Eye (tissue), 1 donor: ENCODE measurements at places on chromosomes 4 and X.

GRCh38 chr4:17317526-17317925 is 194.4 kb downstream of the QDPR start:
- DNase-seq: peak; percentile 44

DNA sequence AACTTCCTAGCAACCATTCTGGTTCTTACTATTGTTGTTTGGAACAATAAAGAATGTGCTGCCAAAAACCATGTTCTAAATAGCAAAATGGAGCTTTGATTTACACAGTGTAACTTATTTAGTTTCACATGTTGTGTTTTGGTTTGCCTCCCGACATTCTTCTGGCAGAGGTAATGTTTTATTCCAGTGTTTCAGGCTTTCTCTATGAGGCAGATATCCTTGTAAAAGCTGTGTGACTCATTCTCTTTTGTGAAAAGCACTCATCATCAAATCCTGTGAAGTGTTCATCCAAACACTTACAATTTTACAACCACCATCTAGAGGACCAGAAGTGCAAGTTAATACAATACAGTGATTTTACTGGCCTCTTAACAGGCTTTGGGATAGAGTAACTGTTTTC is 219.0 kb upstream of the GIMD1 start:
- peak; percentile 36 for DNase-seq

DNA sequence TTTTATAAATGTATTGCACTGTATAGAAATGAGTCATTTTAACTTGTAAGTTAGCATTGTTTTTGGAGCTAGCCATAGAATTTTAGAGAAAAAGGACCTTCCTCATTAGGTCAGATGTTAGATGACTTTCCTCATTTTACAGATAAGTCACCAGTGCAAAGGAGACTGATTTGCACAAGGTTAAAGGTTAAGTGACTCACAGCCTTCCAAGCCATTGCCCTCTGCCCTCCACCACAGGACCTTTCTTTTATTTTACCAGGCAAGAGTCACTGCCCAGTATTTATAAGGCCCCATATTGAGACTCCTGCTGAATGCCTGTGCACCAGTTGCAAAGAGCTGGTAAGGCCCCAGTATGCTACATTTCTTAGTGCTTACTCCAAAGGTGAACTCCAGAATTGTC is 4.2 kb upstream of the ABCG2 start:
- DNase-seq: no peak

- no peak for DNase-seq
Observed at GRCh38 chr4:3276986-3277385, 15.8 kb upstream of the RGS12 start.

- no peak for DNase-seq
Observed at GRCh38 chr4:161581262-161582230, 582.3 kb downstream of the FSTL5 start.

DNA sequence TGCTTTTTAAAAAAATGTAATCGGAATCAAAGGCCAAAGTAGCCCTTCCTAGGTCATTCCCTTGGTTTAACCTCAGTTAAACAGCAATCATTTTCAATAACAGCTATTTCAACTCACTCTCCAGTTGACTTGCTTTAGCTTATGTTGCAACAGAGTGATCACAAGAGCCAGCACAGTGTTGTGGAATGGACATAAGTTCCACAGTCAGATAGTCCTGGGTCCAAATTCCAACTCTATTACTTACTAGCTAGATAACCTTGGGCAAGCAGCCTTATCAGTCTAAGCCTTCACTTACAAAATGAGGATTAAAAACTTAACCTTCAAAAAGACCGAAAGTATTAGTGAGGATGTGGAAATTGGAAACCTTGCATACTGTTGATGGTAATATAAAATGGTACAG is 9.2 kb upstream of the GPC3 start:
- DNase-seq: no peak

DNA sequence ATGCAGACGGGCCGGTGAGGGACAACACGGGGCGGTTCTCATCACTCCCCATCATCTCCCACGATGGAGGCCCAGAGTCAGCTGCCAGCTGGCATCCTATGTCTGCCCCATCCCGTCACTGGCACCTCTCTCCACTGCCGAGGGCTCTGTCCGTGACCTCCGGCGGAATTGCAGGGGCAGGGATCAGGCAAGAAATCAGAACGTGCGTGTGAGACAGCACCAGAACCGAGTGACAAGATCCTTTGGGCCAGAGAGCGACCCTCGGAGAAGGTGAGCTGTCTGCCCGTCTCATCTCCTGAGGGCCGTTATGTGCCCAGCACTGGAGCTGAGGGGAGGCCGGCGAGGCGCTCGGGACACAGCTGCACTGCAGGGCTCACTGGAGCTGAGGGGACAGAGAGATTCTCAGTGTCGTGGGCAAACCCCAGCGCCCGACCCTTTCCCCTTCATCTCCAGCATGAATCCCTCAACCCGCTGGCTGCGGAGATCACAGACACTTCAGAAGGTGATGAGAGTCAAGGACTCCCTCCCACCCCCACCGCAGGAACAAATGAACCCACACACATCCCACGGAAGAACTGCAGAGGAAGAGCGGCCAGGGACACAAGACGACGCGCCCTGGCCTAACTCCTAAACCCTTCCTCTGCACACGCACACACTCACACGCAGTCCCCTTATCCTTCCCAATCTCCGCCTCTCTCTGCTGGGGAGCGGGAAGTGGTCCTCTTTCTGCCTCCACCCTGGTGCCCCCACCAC is 128.7 kb downstream of the AFAP1 start:
- DNase-seq: no peak

DNA sequence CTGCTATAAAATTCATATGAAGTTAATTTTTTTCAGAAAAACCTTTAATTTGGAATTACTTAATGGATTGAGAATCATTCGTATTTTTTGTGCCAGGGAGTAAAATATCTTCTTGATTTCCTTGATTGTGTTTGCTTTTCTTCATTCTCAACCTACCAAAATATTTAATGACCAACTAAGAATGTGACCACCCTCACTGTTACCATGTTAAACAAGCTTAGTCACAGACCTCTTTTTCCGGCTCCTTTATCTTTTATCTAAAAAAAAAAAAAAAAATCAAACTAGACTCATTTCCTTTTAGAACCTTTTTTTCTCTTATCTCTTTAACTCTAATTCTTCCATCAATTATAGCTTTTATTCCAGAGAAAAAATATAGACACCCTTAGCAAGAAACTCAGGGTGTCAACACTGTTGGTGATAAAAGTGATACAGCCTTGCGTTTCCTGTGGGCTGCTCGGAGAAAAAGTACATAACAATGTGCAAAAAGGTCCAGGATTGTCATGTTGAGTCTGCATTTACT is 20.6 kb upstream of the HPGDS start:
- DNase-seq: no peak

DNA sequence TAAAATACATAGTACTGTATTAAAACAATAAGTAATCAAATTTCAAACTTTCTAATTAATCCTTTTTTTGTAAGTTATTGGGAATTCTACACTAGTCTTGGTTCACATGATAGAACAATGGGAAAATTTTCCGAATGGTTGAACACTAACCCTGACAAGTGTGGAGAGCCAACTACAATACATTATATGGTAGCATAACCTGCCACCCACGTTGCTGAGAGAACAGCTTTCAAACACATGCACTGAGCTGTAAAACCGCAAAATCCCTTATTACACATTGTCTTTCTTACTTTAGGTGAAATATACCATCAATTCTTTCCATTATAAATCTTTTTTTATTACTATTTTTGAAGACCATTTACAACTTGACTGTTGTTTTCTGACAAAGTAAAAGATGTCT is 54.7 kb downstream of the ANAPC10 start:
- peak; percentile 91 for DNase-seq

DNA sequence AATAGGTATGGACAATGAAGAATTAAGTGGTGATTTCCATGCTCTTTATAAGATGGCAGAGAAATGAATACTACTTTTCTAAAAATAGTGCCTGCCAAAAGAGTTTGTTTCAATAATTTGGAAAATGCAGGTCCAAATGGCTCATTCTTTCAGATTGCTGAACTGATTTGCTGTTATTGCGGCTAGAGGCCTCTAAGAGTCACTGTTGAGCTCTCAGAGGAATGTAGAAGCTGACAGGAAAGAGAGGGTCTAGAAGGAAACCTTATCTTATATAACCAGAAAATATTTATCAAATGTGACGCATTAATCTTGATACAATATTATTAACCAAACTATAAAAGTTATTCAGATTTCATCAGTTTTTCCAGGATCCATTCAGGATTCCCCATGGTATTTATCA is 65.7 kb upstream of the PAGE1 start:
- peak; percentile 27 for DNase-seq

- DNase-seq: peak; percentile 86
Observed at GRCh38 chrX:47321386-47321785, 49.0 kb upstream of the ZNF157 start.

DNA sequence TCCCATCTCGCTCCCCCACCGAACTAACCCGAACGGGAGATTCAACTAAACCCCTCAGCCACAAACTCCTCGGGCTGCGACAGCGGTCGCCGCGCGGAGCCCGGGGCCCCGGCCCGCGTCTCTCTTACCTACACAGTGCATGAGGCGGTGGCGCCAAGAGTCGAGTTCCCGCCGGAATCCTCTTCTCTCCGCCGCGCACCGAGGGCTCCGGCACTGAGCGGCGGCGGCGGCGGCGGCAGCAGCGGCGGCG is 160 bp downstream of the LCORL start:
- DNase-seq: no peak

- DNase-seq: no peak
Observed at GRCh38 chrX:110699109-110699508, 96.5 kb downstream of the CHRDL1 start.

DNA sequence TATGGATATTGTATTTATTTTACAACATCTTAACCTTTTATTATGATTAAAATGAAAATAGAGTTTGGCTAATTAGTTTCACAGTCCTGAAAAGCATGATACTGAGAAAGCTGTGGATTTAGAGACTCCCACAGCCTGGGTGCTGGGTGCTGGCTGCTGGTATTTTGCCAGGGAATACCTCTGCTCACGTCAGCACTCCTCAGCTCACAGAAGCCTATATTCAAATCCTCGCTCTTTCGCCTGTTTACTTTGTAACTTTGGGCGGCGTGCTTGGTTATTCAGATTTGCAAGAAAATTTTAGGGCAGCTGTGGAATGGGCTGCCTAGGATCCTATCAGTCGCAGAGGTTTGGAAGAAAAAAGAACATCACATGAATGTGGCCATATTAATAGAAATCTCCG is 261.8 kb downstream of the DCTD start:
- no peak for DNase-seq

DNA sequence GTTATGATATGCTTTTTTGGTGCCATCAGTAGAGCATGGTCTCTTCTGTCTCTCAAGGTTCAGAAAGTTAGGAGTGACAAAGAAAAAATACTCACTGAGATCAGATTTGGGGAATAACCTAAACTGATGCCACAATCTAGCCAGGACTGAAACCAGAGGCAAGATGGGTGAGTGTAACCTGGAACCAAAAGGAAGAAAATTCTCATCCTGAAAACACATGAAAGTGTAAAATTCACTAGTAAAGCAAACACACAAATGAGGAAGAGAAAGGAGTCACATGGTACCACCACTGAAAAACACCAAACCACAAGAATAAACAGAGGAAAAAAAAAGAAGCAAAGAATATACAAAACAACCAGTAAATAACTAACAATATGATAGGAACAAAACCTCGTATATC is 96.4 kb downstream of the ANXA10 start:
- no peak for DNase-seq

GRCh38 chr4:101718810-101719209 is 71.7 kb upstream of the BANK1 start:
- DNase-seq: no peak

- no peak for DNase-seq
Observed at GRCh38 chr4:159097785-159098184, 5.1 kb upstream of the RAPGEF2 start.

DNA sequence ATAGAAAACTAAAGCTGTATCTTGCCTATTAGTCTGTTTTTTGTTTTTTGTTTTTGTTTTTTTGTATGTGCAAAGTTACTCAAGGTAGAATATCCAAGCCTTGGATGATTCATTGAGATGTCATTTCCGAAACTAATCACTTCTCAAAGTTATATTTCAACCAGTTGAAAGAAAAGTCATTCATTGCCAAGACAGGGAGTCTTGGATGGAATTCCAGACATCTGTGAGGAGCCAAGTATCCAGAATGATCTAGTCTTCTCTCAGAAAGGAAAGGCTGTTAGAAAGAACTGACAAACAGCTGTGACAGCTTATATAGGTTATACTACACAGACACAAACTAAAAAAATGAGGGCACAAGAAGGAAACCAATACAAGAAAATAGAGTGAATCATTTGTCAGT is 141.1 kb upstream of the NDST3 start:
- DNase-seq: no peak

DNA sequence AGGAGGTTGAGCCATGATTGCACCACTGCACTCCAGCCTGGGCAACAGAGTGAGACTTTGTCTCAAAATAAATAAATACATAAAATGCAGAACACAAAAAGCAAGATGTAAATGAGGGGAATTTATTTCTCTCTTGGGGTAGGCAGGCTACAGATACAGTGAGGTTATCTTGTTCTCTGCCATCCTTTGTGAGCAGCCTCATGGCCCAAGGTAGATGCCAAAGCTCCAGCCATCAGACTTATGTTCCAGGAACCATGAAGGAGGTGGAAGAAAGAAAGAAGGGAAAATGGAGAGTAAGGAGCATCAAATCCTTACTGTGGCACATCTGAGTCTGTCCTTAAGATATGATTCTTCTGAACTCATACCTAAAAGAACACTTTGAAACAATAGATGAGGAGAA is 11.1 kb downstream of the ARSH start:
- no peak for DNase-seq

DNA sequence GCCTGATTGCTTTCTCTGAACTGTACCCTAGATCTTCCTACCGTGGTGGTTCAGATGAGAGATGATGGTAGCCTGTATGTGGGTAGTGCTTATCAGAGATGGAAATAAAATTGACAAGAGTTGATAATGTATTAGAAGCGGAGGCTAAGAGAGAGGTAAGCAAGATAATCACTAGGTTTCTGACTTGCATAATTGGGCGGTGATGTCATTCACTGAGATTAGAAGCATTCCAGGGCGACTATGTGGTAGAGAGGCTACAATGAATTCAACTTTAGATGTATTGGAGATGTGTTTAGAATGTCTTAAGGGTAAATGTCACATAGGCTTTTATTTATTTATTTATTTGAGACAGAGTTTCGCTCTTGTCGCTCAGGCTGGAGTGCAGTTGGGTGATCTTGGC is 415 bp upstream of the TENM3 start:
- no peak for DNase-seq

DNA sequence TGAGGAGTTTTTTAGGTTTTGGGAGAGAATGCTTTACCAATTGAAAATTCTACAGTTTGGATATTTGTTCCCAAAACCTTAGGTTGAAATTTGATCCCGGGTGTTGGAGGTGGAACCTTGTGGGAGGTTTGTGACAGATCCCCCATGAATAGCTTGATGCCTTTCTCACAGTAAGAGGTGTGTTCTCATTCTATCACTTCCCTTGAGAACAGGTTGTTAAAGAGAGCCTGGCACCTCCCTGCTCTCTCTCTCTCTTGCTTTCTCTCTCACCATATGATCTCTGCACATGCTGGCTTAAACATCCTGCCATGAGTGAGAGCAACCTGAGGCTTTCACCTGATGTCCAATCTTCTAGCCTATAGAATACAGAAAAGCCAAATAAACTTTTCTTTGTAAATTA is 1475.5 kb upstream of the AGA start:
- DNase-seq: no peak

- no peak for DNase-seq
Observed at GRCh38 chr4:75708218-75708691, 16.1 kb upstream of the USO1 start.
